Cortex of kidney (tissue), 1 donor: ENCODE measurements at places on chromosomes 13 and 19.

- no peak for DNase-seq
Measured at GRCh38 chr13:65808061-65808460, 1422.1 kb downstream of the PCDH9 start.

DNA sequence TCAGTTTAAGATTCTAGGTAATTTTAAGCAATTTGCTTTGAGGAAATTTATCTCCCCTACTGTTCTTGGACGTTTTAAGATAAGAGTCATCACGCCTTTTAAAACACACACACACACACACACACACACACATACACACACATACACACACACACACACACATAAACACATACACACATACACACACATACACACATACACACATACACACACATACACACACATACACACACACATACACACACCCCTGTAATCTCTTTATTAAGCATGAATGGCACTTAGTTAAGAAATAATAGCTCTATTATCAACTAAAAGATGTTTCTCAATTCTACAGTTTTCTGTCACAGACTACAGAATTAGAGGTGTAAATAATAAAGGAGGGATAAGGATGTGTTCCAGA lies 49.2 kb downstream of the EFNB2 start:
- no peak for DNase-seq

DNA sequence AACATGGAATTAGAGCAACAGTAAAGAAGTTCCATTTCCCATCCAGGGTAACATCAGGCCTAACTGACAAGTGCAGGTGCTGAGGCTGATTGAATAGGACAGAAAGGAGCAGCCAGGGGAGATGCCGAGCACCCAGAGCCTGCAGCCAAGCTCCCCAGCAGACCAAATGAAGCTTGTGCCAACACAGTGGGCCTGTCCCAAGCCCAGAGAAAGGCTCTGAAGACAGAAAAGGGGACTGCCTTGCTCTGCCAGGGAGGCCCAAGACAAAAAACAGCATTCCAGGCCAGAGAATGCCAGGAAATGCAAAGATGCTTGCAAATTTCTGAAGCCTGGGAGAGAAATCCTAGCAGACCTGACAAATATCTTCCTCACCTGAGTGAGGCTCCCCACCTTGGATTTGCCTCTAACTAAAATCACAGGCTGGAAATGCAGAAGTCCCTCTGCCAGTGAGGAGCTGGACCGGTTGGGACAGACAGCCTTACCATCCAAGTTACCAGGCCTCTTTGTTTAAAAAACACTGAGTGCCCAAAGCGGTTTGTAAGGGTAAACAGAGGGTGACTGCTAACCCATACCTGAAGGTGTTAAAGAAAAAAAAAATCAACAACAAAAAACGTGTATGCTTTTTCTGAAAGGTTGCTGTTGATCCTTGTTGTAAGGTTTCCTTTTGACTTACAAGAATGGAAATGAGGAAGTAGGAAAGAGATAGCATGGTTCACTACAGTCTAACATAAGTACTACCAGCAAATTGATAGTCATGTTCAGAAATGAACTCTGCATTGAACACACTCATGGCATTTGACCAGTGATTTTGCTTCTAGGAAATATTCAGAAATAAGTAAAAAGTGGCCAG lies 11.8 kb upstream of the HMGB1 start:
- DNase-seq = no peak

DNA sequence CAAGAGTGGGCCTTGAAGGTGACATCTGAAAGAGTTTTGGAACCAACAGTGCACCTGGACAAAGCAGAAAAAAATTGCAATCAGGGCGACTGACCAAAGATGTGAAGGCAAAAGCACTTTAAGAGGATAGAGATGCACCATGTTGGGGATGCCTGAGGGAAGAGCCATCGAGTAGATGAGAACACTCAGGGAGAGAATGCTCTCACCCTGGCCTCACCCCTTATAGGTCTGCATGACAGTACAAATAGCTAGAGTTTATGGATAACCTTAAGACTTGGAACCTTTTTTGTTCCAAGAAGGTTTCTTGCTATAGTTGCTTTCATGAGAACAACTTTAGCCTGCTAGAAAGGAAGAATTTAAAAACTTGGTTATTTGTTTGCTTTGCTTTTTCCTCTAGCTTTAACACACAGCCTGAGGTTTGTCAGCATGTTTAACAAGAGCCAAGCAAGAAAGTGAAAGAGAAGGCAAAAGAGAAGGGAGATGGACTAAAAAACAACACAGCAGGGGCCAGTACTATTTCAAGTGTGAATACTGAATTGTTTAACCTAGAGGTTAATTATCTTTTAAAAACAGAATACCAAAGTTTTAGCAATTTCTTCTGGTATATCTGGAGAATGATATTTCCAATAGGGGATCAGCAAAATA lies 418.9 kb downstream of the DIAPH3 start:
- no peak for DNase-seq

DNA sequence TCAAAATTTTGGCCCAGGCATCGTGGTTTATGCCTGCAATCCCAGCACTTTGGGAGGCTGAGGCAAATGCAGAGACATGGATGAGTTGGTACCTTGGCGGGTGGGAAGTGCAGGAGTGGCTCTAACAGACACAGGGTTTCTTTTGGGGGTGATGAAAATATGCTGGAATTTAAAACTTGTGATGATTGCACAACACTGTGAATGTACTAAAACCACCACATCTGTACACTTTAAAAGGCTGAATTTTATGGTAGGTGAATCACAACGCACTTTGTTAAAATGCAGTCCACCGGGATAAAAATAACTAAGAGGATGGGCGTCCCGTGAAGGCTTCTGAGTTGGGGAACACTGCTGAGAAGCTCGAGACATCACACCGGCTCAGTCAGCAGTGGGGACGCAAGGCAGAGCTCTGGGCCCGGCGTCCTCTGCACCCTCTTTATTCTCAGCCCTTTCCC lies 47.1 kb downstream of the MLLT1 start:
- no peak for DNase-seq

GRCh38 chr19:14265290-14266036 lies 59.5 kb upstream of the ADGRL1 start:
- no peak for DNase-seq

DNA sequence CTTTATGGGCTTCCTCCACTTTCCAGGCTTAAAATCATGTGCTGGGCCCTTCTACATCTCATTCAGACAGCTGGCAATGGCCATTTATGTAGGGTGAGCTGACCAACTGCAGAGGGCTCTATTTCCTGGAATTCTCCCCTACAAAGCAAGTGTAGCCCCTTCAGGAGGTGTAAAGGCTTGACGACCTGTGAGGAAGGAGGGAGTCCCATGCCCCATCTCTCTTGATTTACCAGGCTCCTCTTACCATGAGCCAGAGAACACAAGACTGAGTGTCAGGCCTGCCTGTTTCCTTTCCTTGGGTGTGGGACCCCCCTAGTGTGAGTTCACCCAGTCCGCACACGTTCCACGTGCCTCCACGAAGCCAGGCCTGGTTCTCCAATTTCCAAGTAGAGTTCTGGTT lies 16.6 kb downstream of the ZNF536 start:
- DNase-seq = no peak

- DNase-seq = no peak
Measured at GRCh38 chr13:103224804-103225203, 158.6 kb upstream of the SLC10A2 start.

DNA sequence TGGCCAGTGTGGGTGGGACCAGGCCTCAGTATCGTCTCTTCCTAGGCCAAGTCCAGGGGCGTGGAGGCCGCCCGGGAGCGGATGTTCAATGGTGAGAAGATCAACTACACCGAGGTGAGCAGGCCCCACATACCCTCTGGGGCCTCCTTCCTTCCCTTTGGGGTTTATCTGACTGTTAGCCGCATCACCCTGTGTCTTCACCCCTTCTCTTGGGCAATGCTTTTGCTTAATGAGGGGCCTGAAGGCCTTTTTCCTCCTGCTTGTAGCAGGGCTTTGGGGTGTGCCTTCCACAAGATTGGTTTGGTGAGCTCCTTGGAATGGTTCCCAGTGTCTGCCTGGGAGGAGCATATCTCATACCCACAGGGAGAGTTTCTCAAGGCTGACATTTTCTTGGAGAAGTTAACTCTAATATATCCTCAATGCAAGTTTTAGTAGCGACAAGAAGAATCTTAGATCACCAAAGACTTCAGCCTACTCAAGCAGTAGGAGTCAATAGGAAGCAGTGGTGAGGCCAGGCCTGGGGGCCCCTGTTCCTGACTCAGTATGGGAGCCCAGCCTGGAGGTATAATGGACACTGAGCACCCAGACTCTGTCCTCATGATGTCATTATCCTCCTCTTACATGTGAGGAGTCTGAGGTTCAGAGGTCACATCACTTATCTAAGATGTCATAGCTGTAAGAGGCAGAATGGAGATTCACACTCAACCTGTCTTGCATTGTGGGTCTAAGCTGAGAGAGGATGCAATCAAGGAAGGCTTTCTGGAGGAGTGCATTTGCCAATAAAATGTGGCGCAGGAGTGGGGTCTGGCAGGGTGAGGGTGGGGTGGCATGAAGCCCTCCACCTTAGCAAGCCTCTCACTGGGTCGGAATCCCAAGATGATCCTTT lies 2.0 kb downstream of the GPI start:
- no peak for DNase-seq

GRCh38 chr13:23825179-23825578 lies 64.0 kb downstream of the MIPEP start:
- no peak for DNase-seq

DNA sequence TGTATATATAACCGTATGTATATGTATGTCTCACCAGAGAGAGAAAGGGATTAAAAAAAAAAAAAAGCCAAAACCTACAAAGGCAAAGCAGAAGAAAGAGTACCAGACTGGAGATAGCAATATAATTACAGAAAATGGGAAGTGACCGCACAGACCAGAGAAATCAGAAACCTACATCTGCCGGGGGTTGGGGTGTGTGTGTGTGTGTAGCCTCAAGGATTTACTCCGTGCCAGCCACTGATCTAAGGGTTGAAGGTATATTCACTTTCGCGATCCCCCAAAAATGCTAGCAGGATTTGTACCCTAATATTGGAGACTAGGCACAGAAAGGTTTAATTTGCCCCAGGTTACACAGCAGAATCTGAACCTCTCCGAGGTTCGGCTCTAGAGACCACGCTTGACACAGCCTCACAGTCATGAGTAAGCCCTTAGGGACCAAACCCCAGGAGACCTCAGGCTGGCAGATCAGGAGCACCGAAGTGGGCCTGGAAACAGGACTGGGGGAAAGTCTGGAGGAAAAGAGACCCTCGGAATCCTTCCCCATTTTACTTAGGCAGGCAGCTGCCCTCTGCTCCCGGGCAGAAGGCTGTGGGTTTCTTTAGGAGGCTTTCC lies 14.8 kb downstream of the ARL11 start:
- DNase-seq = no peak

DNA sequence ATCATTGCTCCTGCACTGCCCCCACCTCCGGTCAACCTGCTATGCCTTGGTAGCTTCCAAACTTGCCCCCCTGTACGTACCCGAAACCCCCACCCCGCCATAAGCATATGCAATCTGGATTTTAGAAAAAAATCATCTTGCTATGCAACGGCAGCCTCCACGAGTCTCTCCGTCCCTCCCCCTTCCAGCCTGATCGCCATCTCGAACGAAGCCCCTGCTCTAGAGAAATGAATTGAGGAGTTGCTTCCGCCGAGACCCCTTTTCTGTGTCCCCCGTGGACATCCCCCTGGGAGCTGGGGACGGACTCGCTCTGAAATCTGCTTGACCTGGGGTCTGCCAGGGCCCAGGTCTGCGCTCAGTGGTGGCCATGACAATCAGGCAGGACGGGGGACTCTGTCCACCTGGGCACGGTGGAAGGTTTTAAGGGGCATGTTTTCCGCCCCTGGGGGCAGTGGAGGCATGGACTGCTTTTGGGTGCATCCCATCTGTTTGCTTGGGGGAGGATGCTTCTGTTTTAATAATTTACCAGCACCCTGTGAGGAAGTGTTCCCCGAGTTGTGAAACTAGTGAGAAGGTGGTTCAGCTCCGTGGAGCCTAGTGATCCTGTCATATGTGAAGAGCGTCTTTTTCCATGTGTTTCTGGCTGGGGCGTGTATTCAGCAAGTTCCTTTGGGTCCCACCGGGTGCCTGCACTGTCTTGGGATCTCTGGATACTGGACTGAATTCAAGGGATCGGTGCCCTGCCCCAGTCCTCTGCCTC lies 1.0 kb downstream of the KDM4B start:
- DNase-seq = no peak

DNA sequence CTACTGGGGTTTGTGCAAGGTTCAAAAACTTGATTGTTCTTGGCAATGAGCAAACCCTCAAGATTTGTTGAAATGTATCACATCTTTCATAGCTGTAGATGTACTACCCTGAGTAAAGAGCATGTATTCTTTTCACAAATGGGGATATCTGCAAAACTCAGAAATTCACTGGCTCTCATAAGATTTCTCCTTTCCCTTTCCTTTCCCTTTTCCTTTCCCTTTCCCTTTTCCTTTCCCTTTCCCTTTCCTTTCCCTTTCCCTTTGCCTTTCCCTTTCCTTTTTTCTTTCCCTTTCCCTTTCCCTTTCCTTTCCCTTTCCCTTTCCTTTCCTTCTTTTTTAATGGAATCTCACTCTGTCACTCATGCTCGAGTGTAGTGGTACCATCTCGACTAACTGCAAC lies 69.1 kb downstream of the FNDC3A start:
- no peak for DNase-seq

- no peak for DNase-seq
Measured at GRCh38 chr13:76812206-76812897, 73.9 kb downstream of the KCTD12 start.

DNA sequence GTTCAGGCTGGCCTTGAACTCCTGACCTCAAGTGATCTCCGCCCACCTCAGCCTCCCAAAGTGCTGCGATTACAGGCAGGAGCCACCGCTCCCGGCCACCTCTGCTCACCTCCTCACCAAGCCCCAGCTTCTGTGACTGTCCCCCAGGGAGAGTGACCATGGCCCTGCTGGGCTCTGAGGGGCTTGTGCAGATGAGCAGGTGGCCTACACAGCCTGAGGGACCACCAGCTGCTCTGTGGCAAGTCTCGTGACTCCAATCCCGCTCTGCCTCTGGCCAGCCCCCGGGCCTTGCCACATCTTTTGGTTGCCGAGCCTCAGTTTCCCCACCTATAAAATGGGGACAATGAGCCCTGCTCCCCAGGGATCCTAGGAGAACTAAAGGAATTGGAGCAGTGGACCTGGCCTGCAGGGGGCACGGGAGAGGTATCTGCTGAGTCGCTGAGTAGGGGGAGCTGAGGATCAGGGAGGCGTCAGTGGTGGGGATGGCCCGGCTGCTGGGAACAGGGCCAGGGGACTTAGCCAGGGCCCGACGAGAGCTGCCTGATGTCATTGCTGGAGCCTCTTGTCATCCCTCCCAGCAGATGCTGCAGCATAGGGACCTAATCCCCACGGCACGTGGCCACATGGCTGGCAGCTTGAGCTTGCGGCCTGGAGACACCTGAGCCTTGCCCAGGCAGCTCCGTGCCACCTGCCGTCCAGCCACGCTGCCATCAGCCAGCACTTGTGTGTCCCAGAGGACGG lies 74.7 kb downstream of the GADD45B start:
- no peak for DNase-seq
